Activated gamma-delta T cell treated with Interleukin-2 at 50 U/mL for 16 hours (primary cell): ENCODE measurements at places on chromosomes 5 and 9.

GRCh38 chr5:25863811-25864210 is 1174.6 kb downstream of the CDH9 start:
- DNase-seq = no peak

GRCh38 chr5:136374003-136374402 is 8.7 kb upstream of the TRPC7 start:
- no peak for DNase-seq

- DNase-seq = no peak
Observed at GRCh38 chr9:83744206-83744605, 36.4 kb upstream of the UBQLN1 start.

- no peak for DNase-seq
Observed at GRCh38 chr5:94188725-94189124, 429.7 kb downstream of the KIAA0825 start.

DNA sequence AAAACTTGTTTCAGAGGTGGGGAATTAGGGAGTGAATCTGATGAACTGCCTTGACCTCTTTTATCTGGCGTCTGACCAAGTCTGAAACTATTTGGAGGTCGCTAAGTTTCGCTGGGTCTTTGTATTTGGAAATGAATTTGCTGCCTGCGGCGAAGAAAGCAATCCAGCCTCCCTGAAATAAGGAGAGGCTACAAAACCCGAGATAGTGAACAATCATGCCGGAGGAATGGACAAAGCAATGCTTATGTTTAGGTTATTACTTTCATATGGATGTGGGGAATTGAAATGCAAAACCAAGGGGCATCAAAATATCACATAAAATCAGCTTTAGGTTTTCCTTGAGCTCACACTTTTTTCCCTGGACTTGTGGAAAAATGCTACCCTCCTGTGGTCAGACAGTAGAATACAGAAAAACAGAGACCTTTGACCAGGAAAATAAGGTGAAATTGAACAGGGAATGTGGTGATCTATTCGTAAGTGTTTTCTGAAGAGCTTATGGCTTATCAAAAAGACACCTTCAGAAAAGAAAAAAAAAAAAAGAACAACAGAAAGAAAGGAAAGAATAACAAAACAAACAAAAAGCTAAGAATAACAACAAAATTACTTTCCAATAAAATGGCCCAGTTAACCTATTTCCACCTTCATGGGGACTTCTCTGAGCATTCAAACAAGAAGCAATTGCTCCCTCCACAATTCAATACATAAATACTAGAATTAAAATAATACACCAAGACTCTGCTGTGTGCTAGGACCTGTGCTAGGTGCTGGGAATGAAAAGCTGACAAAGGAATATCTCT is 68.6 kb upstream of the DPYSL3 start:
- no peak for DNase-seq

DNA sequence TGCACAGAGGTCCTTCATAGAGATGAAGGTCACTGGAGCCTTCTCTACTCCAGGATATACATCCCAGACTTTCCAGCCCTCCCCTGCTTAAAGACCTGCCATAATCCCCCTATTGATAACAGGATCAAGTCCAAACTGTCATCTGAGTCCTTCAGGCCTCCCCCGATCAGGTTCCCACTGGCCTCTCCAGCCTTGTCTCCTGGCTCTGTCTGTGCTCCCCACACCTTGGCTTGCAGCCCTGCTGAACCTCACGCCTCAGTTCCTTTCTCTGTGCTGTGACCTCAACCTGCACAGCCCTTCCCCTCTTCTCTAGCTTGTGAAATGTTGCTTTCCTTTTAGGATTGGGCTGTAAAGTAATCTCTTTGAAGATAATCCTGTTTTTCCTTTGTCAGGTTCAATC is 2.5 kb upstream of the HRH2 start:
- no peak for DNase-seq

DNA sequence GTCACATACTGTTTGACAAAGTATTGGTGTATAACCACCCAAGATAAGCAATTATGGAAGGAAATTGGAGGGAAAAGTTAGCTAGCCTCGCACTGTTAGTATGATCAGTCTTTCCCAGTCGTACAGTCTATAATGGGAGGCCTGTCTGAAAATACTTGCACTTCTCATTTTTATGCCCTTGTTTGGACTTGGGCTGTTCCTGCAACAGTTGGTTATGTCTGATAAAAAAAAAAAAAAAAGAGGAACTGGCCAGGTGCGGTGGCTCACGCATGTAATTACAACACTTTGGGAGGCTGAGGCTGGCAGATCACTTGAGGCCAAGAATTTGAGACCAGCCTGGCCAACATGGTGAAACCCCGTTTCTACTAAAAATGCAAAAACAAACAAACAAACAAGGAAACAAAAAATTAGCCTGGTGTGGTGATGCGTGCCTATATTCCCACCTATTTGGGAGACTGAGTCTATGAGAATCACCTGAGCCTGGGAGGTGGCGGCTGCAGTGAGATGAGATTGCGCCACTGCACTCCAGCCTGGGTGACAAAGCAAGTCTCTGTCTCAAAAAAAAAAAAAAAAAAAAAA is 58.3 kb upstream of the ANKRD33B start:
- no peak for DNase-seq

- no peak for DNase-seq
Observed at GRCh38 chr5:25500635-25501034, 855.9 kb upstream of the CDH10 start.

DNA sequence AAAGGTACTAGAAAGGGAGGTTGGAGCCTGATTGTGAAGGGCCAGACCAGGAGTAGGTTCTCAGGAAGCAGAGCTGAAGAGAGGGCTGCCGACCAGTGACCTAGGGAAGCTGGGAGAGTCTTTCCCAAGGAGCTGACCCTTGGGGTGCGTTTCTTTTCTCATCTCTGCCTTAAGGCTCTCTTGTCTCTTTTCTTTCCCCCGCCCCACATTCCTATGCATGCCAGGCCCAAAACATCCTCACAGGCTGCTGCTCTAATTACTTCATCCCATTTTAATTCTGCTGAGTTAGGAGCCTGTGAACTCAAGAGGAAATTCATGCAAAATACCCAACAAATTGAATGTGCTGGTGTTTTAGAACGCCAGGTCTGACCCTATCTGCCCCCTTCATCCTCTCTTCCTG is 46.9 kb upstream of the HSPA9 start:
- no peak for DNase-seq

GRCh38 chr9:33315371-33315770 is 25.1 kb downstream of the NFX1 start:
- no peak for DNase-seq
